Fibroblast of pulmonary artery (primary cell): ENCODE measurements at places on chromosomes 5 and 9.

DNA sequence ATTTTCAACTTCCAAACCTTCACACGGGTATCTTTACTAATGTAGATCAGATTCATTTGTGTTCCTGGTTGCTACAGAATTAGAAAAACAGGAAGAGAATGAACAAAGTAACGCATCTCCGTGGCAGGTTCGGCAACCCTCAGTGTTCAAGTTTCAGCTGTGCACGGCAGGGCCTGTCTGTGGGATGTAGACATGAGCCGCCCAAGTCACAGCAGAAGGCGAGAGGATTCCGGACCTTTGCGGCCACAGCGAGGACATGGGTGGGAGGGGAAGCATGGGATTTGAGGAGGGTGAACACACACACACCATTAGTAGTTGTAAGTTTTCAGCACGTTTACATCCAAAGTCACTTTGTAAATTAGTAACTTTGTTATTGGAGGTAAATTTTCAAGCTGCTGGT, 31.7 kb upstream of the CEP72 start:
- no peak for DNase-seq

- no peak for DNase-seq
Measured at GRCh38 chr9:135693771-135694170, 5.5 kb downstream of the SOHLH1 start.

GRCh38 chr5:154944716-154945115, 3.8 kb downstream of the MRPL22 start:
- DNase-seq: no peak

DNA sequence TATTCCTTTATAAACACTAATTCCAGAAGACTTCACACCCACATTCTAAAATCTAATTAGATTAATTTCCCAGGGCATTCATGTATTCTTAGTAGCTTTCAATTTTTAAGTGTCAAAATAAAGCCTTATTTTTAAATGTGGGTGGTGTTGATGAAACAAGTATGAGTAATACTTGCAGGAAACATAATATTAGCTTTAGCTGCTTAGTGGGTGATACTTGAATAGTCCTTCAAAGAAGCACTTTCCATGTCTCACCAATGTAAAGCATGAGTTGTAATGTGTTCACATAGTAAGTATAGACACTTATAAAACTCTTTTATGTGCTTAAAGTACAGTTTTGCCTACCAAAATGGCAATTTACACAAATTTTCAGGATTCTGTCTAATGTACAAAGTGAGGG, 6.9 kb downstream of the FNBP1 start:
- peak; percentile 44 for DNase-seq

DNA sequence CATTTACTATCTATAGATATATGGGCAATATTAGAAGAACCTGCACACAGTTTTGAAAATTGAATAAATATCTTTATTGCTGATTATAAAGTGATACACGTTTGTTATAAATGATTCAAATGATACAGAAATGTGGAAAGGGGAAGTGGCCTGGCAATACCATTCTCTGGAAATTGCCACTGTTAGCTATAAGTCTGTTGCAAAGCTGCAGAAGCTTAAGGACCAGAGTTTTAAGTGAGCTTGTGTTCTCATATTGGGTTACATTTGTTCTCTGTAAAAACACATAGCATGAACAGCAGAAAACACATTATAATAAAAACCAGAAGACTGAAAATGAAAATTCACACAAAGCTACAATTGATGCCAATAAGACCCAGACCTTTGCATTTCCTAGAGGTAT, 59.6 kb downstream of the RASGRF2 start:
- no peak for DNase-seq

DNA sequence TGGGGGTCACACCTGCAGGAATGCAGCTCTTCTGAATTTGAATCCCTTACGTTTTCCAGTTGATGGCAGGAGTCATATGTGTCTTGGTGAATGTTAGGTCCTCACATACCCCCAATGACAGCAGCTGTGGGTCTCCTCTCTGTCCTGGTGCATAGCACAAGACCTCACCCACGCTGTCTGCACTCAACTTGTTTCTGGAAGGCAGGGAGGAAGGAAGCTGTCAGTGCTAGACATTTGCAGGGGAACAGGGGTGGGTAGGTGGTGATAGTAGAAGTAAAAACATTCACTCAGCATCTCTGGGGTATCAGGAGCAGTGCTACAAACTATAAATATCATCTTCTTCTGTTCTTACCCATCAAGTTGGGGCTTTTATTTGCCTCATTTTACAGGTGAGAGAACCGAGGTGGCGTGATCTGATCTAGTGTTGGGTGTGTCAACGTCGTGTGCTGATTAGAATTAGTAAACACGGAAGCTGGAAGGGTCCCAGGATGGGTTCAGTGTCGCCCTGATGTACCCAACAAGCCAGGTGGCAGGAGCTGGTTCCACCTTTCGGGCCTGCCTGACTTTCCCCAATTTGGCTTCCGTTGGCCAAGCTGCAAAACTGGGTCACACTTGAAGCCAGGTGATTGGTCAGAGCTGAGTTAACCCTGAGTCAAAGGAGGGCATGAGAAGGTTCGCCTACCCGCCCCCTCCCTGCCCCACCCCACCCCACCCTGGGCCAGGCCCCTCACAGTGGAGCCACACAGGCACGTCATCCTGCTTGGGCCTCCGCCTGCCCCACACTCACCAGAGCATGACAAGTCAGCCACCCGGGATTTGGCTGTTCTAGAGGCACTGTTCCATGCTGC, 15.8 kb downstream of the ERGIC1 start:
- DNase-seq: no peak

- peak; percentile 1 for DNase-seq
Measured at GRCh38 chr9:15469862-15470261, 40.9 kb downstream of the PSIP1 start.

- DNase-seq: peak; percentile 45
Measured at GRCh38 chr5:163306421-163306820, 131.0 kb upstream of the CCNG1 start.

GRCh38 chr5:40037713-40038112, 612.9 kb upstream of the DAB2 start:
- DNase-seq: no peak

DNA sequence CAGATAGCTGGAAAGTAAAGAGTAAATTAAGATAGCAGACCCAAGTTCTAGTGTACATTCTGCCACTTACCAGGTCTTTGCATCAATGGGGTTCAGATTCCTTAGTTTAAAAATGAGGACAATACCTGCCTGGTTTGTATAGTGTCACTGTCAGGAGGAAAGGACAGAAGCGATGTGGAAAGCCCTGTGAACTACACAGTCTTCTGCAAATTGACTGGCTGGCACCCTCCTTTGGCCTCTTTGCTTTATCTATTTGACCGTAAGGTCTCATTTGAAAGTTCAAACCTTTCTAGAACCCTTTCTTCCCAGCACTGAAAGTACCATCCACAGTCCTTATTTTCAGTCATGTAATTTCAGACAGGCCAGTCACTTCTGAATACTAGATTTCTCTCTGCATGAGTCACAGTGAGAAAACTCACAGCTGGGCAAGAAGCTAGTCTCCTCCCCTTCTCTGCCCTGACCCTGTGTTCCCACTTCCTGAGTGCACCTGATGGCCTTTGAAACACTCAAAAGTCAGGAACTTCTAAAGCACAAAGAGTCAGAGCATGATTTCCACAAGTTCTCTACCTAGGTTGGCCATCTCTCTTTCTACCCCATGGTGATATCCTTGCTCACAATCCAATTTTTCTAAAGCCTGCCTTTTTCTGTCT, 91.3 kb upstream of the RASEF start:
- DNase-seq: peak; percentile 7

GRCh38 chr9:91949392-91949945, 559 bp downstream of the ROR2 start:
- DNase-seq: peak; percentile 27

GRCh38 chr9:109161471-109161870, 5.6 kb downstream of the FRRS1L start:
- DNase-seq: no peak

DNA sequence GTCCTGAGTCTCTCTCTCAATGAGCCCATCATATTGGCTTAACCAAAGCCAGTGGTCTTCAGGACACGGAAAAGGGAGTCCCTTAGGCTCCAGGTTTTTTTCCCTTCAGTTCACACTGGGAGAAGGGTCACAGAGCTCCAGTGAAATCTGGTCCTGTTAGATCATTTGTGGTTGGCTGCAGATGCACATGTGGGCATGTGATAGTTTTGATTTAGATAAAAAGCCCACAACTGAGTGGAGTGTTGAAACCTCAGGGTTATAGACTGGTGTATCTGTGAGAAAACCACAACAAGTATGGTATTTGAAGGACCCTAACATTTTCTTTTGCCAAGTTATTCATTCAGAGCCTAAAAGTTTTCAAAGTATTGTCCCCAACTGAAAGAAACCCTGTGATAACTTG, 46.7 kb downstream of the PRLR start:
- DNase-seq: no peak

DNA sequence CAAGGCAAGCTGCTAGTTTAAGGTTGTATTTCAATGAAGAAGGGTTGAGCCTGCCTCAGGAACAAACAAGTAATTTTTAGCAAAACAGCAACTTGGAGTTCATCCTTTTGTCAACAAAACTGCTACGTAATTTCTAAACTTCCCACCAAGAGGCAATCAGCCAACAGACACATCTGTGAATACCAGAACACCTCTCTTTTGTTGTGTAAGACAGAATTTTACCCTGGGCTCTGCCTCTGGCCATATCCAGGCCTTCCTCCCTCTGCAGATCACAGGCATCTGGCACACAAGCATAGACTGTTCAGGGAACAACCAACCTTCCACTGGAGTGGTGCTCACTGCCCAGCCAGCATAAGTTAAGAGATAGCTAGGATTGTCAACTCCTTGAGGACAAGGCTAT, 409.0 kb downstream of the SPOCK1 start:
- DNase-seq: no peak

- DNase-seq: peak; percentile 8
Measured at GRCh38 chr5:31939151-31939550, 235.0 kb downstream of the GOLPH3 start.

- no peak for DNase-seq
Measured at GRCh38 chr9:110521206-110521605, 58.3 kb downstream of the SVEP1 start.

- no peak for DNase-seq
Measured at GRCh38 chr5:14859150-14859549, 12.4 kb downstream of the ANKH start.

GRCh38 chr9:94740145-94740840, 13.8 kb downstream of the AOPEP start:
- DNase-seq: no peak

DNA sequence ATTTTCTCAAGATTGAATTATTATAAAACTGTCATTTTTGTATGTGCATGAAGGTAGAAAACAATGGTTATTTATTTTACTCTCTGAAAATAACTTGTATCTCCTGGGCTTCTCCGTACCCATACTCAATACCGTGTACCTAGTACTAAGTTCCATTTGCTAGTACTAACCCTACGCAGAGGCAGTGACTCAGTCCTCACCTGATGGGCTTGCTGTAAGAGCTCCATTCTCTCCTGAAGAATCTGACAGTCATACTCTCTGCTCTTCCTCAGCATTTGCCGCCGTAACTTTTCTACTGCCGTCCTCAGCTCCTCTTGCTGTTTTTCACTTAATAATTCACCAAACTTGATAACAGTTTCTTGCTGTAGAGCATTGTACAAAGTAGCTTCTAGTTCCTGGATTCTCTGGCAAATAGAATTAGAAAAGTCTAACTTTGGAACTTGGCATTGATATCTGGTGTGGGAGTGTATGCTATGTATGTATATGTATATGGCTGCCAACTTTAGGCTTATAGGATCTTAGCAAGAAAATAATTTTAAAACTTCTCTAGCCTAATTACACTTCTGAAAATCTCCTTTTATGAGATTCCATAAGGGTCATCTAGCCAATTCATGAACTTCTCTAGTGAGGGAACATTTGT, 108.0 kb upstream of the DPYSL3 start:
- peak; percentile 5 for DNase-seq

DNA sequence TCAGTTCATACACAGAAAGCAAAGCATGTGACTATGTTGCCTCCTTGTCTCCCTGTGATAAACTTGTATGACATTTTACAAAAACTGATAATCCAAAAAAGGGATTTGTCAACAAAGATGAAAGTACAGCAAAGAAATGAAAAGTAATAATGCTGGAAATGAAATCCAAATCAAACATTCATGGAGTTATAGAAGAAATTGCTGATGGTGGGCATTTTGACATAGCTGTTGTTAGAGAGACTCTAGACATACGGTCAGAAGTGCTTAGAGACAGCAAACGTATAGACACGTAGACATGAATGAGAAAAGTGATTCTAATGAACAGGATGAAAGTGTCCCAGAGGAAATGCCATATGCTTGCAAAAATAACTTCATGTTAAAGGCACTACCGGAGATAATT, 186.9 kb upstream of the RGMB start:
- DNase-seq: no peak

DNA sequence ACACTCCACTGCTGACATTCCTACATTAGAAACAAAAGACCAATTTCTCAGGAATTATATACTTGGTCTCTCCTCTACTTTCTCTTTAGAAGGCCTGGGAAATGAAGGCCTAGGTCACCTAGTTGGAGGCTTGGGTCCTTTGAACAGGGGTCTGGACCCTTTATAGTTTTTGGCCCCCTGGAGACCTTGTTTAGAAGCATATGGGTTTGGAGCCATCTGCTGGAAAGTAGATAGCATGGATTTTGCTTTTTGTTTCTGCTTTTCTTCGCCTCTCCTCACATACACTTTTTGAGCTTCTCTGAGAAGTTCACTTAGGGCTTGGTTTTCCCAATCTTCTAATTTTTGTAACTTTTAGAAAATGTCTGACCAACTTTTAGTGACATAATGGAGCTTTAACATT, 67.1 kb upstream of the CDK20 start:
- DNase-seq: peak; percentile 26

- DNase-seq: peak; percentile 59
Measured at GRCh38 chr5:119078861-119079260, 8.0 kb downstream of the DMXL1 start.

- peak; percentile 99 for DNase-seq
Measured at GRCh38 chr5:172886974-172887501, 53.0 kb downstream of the ERGIC1 start.

DNA sequence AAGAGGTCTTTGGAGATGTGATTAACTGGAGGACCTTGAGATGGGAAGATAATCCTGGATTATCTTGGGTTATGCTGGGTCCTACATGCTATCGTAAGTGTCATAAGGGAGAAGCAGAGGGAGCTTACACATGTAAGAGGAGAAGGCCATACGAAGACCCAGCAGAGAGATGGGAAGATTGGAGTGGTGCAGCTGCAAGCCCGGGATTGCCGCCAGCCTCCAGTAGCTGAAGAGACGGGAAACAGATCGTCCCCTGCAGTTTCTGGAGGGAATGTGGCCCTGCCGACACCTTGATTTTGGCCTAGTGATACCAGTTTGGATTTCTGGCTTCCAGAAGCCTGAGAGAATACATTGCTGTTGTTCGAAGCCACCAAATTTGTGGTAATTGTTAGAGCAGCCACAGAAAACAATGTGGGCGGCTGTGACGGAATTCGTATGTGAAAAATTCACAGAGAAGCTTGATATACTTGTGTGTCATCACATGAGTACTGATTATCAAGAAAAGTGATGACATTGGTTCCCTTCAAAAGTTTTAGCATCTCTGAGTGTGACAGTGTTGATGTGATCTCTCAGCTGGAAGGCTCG, 86.9 kb downstream of the CYFIP2 start:
- no peak for DNase-seq

DNA sequence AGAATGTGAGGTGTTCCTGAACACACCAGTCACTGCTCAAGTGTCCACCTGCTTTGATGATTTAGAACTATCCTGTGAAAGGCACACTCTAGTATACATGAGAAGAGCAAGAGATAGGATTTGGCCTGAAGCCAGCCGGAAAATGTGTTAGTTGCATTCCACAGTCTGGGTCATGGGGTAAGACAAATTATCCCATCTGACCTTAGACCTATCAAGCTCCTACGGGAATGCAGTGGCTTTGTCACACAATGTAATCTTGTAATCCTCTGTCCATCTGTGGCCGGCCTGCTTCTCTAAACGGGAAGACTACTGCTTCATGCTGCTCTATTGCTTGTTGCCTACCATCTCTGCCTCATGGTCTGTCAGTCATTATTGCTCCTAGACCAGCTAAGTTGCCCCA, 92.4 kb upstream of the PRRC1 start:
- peak; percentile 3 for DNase-seq
